Keratinocyte (primary cell): ENCODE measurements at places on chromosomes 13 and 19. TPM values are rescaled to one million over a fixed set of nuclear protein-coding genes. Genes with fewer than 3 reads are reported as not detected.

The KLF16 gene
- polyA plus RNA-seq, result 4.9 to 14.7 TPM (median 6.0 TPM) in 3 replicates

DNA sequence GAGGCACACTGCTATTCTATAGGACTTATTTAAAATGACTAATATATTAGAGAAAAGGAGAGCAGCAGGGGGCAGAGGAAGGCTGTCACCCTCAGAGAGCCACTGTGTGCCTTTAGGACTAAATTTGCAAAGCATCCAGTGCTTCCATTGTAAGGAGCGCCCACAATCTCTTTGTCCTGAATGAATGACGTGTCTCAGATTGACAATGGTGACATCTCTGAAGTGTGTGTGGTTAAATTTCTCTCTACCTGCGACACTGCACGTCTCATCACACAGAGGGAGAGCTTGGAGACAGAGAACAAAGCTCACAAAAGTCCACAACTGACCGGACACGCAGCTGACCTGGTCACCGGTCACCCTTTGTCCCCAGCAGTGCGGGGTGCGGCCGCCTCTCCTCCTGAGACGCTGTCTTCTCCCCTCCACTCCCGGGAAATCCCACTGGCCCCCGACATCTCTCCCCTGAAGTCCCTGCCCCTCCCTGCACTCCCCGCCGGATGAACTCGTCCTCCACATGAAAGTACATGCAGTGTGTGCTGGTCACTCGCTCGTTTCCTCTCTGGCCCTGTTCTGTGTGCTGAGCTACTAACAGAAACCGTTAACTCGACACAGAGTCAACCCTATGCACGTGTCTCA is 107.2 kb downstream of the RAB20 start:
- no peak for DNase-seq

DNA sequence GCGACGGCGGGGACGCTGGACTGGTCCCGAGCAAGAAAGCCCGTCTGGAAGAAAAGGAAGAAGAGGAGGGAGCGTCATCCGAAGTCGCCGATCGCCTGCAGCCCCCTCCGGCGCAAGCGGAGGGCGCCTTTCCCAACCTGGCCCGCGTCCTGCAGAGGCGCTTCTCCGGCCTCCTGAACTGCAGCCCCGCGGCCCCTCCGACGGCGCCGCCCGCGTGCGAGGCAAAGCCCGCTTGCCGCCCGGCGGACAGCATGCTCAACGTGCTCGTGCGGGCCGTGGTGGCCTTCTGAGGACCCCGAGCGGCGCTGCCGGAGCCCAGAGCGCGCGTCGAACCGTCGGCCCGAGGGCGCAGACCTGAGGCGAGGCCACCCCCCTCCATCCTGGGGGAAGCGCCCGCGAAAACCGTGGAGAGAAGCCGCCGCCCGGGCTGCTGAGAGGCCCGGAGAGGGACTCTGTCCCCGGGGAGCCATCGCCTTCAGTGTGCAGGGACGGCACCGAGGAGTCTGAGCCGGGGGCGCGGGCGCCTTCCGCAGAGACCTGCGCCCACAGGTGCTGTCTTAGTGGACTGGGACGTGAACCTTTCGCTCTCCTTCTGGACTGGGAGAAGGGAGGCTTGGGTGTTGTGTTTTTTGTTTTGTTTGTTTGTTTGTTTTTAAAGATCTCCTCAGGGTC is 3.5 kb downstream of the IER2 start:
- DNase-seq, result no peak

DNA sequence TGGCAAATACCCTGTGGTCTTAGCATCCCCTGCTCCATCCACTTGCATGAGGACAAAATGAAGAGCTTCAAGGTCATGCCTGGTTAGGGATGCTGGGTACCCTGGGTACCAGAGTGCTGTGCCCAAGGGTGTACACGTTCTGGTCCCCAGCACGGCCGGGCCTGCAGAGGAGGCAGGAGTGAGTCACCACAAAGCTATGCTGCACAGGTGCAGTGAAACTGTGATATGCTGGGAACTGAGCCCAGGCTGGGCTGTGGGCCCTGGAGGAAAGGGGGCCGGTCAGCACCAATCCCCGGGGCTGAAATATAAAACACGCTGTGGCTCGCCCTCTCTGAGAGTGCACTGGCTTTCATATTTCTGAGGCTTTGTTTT is 95.1 kb downstream of the TSHZ3 start:
- DNase-seq, result peak; percentile 57

The CRYL1 gene
- 27.2 to 30.9 TPM (median 27.6 TPM) in 3 replicates for polyA plus RNA-seq

DNA sequence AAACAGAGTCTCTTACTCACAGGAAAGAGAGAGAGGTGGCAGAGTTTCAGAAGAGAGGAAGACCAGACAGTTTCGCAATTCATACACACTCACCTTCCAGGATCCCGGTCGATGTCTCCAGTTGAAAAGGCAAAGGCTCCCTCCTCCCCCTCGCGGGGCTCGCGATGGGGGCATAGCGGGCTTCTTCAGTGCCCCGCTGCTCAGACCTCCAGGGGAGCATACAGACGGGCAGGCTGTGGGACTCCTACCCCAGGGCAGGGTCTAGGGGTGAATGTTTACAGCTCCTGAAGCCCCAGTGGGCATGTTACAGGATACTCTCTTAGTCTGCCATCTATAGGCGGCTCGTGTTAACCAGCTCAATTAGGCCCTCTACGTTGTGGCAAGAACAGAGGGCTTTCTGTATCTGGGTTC is 139.2 kb downstream of the SLITRK5 start:
- DNase-seq, result no peak

GRCh38 chr13:113655346-113656002 is 2.5 kb downstream of the ATP4B start:
- DNase-seq, result no peak

The CEACAM4 gene
- polyA plus RNA-seq, result not detected in 3 replicates

GRCh38 chr13:44300895-44301638 is 72.6 kb upstream of the SERP2 start:
- no peak for DNase-seq

The OVOL3 gene
- not detected in 3 replicates for polyA plus RNA-seq

DNA sequence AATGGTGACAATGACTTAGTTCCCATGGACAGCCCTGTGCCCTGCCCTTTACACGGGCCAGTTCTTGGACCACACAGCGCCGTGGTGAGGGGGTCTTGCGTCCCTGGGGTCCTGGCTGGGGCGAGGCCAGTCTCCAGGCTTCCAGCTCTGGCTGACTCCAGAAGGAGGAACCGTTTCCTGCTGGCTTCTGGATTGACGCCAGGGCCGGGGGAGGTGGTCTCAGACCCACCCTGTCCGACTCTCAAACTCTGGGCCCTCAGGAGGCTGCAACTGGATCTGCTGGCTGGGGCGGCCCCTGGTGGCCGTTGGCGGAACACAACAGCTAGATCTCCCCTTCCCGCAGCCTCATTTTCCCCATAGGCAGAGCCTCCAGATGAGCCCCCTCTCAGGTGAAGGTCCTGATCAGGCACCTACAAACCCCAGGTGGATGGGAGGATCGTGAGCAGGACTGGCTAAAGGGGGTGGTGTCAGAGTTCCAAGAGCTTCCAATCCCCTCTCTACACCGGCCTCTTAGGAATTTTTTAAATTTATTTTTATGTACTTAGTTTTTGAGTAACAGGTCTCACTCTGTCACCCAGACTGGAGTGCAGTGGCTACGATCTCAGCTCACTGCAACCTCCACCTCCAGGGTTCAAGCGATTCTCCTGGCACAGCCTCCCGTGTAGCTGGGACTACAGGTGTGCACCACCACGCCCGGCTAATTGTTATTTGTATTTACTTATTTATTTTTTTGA is 8.0 kb downstream of the CCDC194 start:
- DNase-seq, result no peak

GRCh38 chr19:41910240-41910991 is 17.8 kb downstream of the ERFL start:
- no peak for DNase-seq

The CALR3 gene
- polyA plus RNA-seq, result 0.04 to 0.05 TPM in 2 of 3 replicates, not detected in the other

DNA sequence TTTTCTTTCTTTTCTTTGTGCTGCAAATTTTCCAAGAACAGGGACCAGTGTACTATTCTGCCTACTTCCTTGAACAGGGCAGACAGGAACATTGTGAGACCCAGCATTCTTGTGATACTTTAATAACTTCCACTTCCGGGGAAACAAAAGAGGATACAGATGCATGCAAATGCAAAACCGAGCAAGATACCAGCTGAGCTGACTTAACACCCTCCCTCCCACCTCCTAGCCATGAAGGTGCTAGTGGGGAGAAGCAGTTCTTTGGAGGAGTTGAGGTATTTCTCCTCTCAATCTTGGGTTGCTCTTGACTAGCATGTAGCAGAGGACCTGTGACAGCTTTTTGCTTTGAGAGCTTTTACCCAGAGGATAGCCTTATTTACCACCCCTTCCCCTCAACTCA is 111.2 kb downstream of the KLF5 start:
- no peak for DNase-seq
